ENCODE measurements at places on chromosomes 16 and 17.

DNA sequence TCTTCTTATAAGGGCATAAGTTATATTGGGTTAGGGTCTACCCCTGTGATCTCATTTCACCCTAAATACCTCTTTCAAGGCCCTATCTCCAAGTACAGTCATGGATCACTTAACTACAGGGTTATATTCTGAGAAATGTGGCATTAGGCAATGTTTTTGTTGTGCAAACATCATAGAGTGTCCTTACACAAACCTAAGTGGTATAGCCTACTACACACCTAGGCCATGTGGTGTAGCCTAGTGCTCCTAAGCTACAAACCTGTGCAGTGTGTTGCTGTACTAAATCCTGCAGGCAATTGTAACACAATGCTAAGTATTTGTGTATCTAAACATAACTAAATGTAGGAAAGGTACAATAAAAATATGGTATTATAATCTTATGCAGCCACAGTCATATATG is 18.0 kb downstream of the CLEC3A start:
- no peak for DNase-seq

DNA sequence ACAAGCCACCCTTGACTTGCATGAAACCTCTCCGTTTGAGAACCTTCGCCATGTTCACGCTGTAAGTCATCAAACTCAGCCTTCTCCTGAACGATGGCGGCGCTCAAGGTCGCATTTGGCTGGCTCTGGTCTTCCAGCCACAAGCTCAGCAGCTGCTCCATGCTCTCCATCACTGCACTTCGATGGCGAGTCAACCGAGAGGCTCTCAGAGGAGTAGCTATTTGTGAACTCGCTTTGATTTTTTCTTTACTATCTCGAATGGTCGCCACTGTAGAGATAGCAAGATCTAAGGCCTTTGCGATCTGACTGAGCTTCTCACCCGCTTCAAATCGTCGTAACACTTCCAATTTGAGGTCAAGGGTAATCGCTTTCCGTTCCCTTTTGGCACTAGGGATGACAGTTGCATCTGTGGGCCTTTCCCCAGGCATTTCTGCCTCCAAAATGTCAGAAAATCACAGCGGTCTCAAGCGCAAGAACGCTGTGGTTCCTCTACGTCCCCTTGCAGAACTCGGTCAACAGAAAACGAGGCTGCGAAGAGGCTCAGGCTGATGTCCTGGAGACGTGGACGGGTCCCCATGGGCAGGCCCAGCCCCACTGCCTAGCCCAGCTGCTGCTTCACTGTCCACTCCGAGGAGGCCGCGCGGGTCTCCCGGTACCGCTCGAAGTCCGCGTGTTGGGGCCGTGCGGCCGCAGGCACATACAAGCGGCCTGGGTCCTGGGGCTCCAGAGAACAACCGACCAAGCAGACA is 23.1 kb downstream of the DEF8 start:
- DNase-seq: no peak

DNA sequence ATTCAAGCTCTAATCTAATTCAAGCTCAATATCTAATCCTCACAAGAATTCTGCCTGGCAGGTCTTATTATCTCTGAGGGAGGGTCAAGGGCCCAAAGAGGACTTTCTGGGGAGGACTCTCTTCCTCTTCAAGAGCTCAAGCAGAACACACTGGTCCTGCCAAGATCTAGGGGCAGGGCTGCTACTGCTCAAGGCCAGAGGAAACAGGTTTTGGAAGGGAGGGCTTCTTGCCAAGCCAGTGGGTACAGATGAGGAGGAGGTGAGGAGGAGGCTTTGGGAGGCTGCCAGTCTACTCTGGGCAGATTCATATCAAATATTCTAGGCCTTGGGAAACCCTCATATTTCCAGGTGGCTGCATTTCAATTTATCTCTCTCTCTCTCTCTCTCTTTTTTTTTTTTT is 51.8 kb upstream of the IL34 start:
- DNase-seq: no peak

- no peak for DNase-seq
Observed at GRCh38 chr17:69057280-69057679, 3.4 kb downstream of the ABCA9 start.

GRCh38 chr16:68607443-68607842 is 37.7 kb upstream of the CDH3 start:
- no peak for DNase-seq

DNA sequence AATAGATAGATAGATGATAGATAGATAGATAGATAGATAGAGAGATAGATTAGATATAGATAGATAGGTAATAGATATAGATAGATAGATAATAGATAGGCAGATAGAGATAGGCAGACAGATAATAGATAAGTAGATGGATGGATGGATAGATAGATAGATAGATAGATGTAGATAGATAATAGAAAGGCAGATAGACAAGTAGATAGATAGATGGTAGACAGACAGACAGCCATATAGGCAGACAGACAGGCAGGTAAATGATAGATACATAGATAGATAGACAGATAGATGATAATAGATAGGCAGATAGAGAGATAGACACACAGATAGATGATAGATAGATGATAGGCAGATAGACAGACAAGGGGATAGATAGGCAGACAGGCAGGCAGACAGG is 191.4 kb upstream of the TNRC6C start:
- DNase-seq: no peak

GRCh38 chr17:72646176-72646575 is 446.3 kb downstream of the SLC39A11 start:
- no peak for DNase-seq

DNA sequence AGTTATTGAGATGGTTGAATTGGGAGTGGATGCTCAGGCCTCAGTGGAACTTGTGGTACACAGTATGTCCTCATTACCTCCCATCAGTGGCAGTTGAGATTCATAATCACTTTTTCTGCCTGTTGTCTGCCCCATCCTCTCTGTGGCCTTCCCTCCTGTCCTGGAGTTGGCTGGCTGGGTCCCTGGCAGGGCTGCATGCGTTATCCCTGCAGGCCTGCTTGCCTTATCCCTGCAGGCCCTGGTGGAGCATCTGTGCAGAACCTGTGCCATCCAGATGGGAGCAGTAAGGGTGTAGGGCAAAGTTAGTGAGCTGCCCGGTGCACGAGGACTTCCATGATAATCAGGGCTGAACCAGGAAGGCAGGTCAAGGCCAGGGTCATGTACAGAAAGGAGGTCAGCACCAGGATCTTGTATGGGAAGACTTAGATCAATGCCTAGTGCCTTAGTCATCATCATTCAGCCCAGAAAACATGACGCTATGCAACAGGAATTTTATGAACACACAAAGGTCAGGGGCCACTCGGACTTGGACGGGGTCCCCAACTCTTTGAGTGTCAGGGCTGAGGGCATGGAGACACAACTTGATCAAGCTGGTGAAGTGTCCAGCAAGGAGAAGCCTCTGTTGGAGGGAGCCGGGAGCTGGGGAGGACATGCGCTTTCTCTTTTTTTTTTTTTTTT is 47.2 kb downstream of the ABCC1 start:
- peak; percentile 78 for DNase-seq

GRCh38 chr16:24845726-24846547 is at the start of gene SLC5A11:
Gene SLC5A11 (plus strand): TSS chr16:24845963. CDS start chr16:24858644, 12,681 bp downstream.
- DNase-seq: no peak

DNA sequence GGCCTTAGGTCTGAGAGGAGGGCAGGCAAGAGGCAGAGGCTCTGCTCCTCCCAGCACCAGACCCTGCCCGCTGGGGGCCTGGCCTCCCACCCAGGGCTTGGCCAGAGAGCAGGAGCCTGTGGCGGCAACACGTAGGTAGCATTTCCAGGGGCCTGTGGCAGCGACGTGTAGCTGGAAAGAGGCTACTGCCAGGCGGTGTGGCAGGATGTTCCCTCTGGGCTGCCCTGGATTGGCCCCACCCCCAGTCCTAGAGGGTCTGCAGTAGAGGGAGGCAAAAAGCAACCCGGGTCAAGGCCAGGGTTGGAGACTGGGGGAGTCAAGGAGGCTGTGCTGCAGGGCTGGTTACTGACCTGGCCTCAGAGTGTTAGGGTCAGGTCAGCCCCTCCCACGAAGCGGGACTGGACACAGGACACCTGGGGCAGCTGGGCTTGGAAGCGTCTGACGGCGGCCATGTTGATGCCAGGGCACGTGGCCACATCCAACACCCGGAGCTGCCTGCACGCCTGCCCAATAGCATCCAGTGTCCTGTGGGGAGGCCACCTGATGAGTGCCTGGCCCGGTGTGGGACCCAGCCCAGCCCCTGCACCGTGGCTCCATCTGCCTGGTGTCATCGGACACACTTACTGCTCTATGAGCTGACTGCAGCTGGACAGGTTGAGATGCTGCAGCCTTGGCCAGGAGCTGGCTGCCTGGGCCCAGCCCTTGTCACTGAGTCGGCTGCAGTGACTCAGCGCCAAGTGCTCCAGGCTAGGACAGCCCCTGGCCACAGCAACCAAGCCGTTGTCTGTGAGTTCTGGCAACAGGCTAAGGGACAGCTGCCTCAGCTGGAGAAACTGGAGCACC is 8.5 kb downstream of the ELMO3 start:
- peak; percentile 81 for DNase-seq

GRCh38 chr17:67742025-67742424 is 24.3 kb downstream of the NOL11 start:
- DNase-seq: no peak

DNA sequence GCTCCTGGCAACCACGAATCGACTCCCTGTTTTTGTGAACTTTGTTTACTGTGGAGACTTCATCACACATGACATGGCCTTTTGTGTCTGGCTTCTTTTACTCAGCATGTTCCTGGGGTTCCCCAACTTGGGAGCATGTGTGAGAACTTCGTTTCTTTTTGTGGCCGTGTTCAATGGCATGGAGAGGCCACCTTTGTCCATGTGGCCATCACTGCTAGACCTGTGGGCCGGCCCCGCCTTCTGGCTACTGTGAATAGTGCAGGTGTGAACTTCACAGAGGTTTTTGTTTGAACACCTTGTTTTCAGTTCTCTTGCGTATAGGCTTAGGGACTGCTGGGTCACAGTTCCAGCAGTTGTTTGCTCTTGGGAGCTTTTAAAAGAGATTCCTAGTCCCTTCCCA is 5.7 kb upstream of the SLC38A8 start:
- no peak for DNase-seq

DNA sequence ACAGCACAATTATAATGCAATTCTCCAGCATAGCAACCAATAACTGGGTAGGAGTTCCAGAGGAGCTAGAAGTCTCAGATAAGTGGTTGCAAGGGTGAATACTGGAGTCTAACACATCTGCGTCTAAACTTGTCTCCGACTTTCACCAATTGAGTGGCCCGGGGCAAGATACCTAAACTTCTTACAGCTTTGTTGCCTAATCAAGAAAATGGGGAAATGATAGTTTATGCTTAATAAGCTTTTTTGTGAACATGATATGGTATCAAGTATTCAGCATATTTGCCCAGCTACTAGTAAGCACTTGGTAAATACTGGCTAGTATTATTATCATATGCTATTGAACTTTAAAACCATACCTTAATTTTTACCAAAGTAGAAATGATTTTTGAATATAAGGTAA is 183.5 kb downstream of the KCNJ2 start:
- no peak for DNase-seq

- peak; percentile 55 for DNase-seq
Observed at GRCh38 chr17:37570527-37571093, 38.6 kb downstream of the SYNRG start.

GRCh38 chr17:31261601-31262000 is 35.4 kb downstream of the OMG start:
- DNase-seq: no peak

DNA sequence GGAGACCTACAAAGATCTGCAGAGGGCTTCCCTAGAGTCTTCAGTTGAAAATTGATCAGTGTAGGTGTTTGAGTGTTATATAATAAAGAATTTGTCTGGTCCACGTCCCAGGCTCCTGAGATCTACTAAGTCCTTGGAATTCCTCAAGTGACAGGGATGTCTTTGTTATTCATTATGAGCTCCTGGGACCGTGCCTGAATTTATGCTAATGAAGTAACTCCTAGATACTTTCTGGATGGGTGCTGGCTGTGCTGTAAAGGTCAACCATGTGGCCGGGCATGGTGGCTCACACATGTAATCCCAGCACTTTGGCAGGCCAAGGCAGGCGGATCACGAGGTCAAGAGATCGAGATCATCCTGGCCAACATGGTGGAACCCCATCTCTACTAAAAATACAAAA is 43.7 kb downstream of the CDC27 start:
- no peak for DNase-seq

DNA sequence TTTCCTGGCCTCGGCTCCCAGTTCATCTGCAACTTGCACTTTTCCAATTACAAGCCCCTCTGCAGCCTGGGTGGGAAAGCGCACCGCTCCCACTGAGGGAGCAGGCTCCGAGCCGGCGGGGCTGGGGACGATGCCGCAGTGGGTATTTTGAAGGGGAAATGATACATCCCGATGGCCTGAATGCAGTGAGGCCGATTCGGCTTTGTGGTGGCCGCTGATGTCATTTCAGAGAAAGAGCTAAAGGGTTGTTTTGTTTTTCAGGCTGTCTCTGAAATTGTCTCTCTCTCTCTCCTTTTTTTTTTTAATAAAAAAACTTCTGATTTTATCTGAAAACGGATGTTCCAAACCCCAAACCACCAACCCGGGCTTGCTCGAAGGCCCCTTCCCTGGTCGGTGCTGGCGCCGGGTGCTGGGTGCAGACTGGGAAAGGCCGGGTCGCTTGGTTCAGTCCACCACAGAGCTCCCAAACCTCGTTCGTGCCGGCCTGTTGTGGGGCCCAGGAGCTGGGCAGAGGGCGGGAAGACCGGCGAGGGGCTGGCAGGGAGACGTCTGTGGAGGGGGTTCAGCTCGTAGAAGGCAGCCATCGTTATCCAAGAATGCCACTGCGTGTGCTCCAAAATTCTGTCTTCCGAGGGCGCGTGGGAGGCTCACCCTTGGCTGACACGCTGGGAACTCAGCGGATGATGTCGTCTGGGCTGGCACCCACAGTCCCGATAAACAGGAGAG is 102.8 kb downstream of the FOXL1 start:
- DNase-seq: peak; percentile 77

DNA sequence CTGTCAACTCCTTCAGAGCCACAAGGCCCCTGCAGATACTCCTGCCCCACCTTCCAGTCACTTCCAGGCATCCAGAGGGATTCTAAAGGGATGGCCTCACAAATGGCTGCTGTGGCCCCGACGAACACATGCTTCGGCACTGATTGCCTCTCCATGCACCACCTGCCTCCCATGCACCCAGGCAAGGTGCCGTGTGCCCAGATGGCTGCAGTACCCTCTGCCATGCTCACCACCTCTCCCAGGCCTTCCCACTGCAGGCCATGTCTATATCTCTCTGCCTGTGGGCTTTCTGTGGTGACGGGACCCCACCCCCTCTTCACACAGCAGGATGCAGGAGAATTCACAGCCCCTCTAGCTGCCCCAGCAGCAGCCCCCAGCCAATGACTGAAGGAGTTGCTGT is 27.9 kb upstream of the LYRM9 start:
- no peak for DNase-seq
